ENCODE measurements at places on chromosomes 1 and 21.

DNA sequence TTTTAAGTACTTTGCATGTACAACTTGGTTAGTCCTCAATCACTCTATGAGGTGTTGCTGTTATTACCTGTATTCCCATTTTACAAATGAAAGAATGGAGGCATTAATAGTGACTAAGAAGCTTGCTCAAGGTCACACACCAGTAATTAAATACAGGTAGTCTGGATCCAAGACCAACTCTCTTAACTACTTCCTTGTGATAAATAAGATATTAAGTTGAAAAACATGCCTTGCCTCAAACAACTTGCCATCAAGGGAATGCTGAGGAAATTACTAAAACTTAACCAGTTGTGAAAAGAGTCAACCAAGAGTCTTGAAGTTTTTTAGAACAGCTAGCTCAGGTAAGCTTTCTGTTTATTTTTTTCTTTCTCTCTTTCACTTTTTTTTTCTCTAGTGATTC, 21.0 kb upstream of the LAMC1 start:
- no peak for DNase-seq

DNA sequence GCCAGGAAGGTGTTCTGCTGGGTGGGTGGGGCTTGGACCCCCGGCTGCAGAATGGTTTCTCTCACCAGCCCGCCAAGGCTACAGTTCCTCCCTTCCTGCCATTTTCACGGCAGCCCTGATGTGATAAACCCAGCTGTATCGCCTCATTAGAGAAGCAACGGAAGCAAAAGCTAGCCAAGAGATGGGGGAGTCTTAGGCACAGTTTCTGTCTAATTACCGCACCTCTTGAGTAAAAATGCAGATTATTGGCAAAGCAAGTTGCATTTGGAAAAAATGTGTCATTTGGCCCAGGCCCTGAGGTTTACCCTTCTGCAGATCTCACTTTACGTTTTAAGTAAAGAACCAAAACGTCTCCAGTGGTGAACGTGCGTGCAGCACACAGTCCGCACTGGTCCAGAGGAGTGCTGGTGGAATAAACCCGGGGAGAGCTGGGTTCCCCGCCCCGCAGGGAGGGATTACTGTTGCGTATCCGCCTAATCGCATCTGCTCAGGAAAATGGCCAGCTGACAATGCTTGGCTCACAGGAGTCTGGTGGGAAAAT, 109.9 kb downstream of the GALNT2 start:
- no peak for DNase-seq

GRCh38 chr1:27658951-27659496, 13.0 kb downstream of the IFI6 start:
- peak; percentile 27 for DNase-seq

DNA sequence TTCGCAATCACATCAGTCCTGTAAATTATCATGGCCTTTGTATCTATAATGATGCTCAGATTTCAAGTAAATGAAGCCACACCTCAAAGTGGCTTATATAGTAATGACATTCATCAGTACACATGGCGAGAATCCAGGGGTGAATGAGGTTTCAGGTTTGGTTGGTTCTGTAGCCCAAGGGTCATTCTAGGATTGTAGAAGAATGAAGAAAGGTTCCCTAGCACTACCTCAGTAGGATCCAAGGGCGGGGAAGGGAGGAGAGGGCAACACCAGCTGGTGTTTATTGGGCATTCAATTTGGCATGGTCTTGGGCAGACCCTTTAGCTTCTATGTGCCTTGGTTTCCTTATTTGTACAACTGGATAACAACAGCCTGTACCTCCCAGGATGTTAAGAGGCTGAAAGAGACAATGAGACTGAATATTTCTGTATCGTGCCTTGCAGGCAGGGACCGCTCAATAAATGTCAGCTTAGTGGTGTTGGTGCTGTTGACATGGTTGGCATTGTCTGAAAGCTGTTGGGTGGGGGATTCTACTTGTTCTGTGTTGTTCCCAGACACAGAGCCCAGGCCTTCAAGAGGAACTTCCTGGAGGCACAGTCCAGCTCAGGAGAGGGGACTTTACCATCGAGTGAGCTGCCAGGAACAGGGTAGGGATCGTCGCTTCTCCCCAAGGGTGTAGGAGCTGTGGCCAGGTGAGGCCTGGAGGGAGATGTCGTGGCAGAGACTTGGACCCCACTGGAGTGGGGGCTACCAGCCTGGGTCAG, 388.2 kb downstream of the PTPRU start:
- DNase-seq: no peak

GRCh38 chr1:162740755-162741154, 49.7 kb upstream of the HSD17B7 start:
- DNase-seq: no peak

DNA sequence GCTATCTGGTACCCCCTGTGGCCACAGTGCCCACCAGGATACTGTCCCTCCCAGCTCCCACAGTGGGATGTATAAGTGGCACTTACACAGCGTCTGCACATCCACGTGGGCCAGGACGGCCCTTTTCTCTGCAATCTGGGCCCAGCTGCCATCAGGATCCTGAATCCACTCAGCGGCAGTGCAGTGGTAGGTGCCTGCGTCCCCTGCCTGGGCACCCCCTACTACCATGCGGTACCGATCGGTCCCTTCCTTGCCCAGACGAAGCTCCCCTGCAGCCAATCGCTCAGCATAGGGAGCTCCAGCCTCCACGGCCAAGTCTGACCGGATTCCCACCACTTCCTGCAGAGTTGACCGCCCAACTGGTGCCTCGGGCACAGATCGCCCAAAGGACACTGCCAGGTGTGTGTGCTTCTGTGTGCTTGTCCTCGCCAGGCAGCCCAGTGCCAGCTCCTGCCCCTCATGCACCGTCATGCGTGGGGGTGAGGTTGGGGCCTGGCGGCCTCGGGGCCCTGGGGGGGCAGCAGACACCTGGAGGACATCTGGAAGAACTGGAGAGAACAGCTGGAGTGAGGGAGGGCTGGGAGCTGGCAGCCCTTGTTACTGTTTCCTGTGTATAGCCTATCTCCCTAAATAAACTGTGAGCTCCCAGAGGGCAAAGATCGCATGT, 4.7 kb downstream of the IGSF8 start:
- DNase-seq: no peak

GRCh38 chr1:171984850-171985485, 143.7 kb downstream of the DNM3 start:
- DNase-seq: no peak

DNA sequence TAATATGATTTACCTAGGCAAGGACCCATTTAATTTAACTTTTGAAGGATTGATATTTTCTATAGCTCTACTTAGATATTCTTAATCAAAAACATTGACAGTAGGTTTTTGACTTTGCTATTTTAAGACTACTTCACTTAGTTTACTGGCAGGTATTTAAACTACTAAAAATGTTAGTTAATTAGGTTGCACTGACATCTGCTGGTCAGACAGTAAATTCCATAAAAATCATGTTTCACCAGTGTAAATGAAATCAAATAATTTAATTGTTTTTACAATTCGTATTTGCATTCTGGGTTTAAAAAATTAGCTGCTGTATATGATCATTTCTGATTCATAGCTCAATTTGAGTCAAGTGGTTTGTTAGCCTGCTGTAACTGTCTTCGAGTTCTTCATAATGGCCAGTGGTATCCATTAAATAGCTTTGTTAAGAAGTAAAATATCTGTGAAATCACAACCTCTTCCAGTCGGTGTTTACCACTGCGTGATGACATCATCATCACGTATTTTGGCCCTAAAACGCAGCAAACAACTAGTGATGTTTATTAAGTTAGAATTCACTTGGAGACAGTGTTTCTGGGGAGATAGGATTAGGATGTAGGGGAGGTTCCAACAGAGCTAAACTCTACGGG, 26.2 kb downstream of the EXTL2 start:
- DNase-seq: no peak

- DNase-seq: no peak
These were observed 103.0 kb upstream of the ETV3 start for GRCh38 chr1:157241185-157241538.

GRCh38 chr21:35801391-35801790, 258.9 kb downstream of the SETD4 start:
- no peak for DNase-seq

Measured in stimulated activated CD8-positive, alpha-beta memory T cell treated with anti-CD3 and anti-CD28 coated beads, Interleukin-15, amount 100 ng/mL, for 48 hours (primary cell).